Hindlimb muscle (tissue), 1 donor: ENCODE measurements at places on chromosomes 6 and 20. TPM values are rescaled to one million over a fixed set of nuclear protein-coding genes. Genes with fewer than 3 reads are reported as not detected.

- DNase-seq: no peak
These were observed 10.5 kb downstream of the PLN start for GRCh38 chr6:118558464-118559217.

DNA sequence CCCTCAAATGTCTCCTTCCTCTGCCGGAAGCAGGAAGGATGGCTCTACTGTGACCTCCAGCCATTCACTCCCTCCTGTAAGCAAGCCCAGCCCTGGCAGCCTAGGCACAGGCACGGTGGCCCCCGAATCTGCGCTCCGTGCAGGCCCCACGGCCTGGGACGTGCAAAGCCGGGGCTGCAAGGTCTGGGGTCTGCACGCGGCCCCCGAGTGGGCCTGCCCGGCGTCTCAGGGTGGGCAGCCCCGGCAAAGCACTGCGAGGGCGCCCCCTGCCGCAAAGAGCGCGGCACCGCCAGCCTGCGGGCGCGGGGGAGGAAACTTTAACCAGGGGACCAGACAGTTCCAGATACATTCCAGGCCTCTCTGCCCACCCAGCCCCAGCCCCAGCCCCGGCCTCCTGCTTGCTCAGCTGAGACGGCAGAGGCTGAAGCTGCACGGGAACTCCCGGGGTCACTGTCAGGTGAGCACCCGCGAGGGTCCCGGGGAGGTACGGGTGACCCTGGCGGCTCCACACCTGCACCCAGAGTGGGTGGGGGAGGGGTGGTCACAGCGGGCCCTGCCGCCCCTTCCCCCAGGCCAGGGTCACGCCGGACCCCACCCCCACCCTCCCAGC lies 98.8 kb downstream of the ASXL1 start:
- no peak for DNase-seq

PRL gene
- 0.67 TPM for polyA plus RNA-seq

SAMD10 gene
- polyA plus RNA-seq: 4.4 TPM

GSTA2 gene
- not detected for polyA plus RNA-seq

- DNase-seq: no peak
These were observed 2.4 kb upstream of the AHCY start for GRCh38 chr20:34305333-34306230.

GRCh38 chr20:44454306-44454963 lies 21.2 kb upstream of the TTPAL start:
- no peak for DNase-seq

DNA sequence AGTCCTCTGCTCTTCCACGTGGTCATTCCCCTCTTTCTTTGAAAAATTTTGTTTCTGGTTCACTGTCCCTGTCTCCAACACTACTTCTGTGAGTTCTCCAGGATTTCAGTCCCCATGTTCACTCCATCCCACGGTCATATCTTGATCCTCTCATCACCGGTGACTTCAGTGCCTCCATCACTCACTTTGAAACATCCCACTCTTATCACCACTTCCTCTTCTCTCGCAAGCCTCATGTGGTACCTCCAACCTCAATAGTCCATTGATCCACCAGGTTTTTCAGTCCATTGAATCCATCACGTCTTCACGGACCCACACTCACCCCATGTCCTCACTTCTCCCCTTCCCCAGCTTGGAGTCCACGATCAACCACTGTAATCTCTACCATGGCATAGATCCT lies 64.8 kb downstream of the CARMIL1 start:
- DNase-seq: no peak

GRCh38 chr6:158758941-158759479 lies 60.2 kb downstream of the EZR start:
- DNase-seq: no peak

GRCh38 chr20:44384423-44385027 lies 29.0 kb downstream of the HNF4A start:
- peak; percentile 40 for DNase-seq

- peak; percentile 71 for DNase-seq
These were observed 79.5 kb downstream of the ZMYND8 start for GRCh38 chr20:47276851-47277534.

SLC17A2 gene
- not detected for polyA plus RNA-seq

MLN gene
- polyA plus RNA-seq: not detected

GRCh38 chr6:170066679-170067078 lies 224.2 kb downstream of the DLL1 start:
- no peak for DNase-seq

DNA sequence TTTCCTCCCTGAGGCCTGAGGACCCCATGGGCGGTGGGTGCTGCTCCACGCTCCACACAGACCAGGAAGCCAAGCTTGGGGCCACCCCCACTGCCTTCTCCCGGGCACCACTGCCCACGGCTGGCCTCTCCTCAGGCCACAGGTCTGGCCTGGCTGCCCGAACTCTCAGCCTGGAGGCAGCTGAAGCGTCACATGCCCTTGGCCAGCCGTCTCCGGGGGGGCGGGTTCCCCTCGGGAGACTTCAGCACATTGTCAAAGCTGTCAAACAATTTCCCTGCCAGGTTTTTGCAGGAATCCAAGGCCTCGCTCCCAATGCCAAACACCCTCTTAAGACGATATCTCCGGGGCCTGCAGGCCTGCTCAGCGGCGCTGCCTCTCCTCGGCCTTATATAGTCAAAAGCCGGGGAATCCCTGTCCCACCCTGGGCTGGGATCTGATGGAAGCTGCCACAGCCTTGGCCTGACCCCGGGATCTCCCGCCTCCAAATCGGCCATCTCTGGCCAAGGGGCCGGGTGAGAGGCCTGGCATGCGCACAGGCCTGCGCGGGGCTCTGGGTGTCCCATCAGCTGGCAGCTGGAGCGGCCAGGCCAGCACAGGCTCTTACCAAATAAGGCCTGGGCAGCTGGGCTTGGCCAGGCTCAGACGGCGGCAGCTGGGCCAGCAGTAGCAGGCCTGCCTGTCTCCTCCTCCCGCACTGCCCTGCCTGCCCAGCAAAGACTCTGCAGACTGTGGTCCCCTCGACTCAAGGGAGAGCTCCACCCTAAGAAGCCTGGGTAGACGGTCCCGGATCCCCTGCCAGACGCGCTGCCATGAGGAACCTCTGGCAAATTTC lies 49.7 kb downstream of the RBM38 start:
- peak; percentile 81 for DNase-seq

GRCh38 chr6:47438481-47439347 lies 38.9 kb upstream of the CD2AP start:
- DNase-seq: peak; percentile 45

DNA sequence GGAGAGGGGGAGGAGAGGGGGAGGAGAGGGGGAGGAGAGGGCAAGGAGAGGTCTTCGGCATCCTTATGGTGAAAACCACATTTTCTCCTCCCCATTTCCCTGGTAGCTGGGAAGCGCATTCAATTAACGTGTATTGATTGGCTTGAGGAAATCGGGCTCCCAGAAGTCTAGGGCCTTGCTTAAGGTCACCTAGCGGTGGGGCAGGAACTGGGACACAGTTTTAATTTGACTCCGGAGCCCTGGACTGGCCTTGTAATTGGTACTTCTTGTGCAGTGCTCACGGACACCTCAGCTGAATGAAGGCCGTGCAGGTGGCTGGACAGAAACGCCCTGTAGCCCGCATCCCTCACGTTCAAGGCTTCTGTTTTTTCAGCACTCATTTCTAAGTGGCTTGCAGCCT lies 42.8 kb downstream of the CTCFL start:
- no peak for DNase-seq

DNA sequence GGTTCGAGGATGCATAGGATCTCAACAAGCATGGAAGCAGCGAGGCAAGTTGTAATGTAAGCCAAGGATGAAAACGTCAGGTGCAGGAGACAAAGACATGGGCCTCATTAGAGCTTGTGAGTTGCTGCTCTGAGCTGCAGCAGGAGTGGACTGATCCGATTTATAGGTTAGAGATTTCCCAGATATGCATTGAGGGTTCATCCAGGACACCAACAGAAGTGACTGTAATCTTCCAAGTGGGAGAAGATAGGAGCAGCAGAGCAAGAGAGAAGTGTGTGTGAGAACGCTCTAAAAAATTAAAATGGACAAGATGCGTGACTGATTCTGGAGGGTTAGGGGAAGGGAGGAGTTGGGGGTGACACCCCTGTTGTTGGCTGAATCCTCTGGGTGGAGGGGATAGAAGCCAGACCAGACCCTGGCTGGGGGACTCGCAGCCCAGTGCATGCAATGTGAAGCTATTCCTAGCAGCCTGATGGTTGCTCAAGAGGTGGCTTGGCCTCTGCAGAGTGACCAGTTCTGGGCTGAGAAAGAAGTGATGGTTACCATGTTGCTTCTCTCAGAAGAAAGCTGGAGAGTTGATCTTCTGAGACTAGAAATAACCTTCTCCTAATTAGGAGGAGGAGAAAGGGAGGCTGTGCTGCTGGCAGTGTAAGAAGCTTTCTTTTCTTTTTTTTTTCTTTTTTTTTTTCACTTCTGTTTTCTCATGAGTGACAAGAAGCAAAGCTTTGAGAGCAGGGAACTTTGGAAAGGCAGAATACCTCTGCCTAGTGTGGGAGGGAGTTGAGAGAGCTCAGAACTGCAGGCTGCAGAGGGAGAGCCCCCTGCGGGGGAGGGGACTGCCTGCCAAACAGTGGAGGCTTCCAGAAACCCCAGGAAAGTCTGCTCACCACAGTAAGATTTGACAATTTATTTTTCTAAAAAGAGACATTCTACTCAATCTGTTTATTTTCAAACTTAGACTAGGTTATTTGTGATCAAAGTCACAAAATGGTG lies 116.9 kb downstream of the SLX4IP start:
- DNase-seq: no peak

DNA sequence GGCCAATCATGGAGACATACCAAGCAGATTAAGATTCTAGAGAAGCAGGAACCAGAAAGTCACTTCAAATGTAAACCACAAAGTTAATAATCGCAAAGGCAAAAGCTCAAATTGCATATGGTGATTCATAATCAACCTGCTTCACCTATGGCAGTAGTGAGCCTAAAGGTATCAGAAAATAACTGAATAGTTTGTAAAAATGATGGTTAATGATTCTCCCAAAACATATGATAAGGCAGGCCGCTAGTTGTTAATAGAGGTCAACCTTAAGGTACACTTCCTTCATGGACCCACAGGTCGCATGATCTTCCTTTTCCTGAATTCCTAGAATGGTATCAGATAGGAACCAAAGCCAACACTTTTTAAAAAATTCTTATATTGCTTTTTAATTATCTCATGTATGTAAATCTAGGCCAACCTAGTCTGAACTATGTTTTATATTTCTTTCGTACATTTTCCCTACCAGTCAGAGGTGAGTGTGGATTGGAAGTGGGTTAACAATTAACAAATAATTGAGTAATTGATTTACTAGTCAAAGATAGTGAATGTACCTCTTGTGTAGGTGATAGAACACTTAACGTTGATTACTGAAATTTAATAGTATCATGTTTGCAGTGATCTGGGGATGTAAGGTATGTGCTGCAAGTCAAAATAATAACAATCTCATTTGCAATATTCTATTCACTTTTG lies 16.4 kb downstream of the TAAR2 start:
- no peak for DNase-seq

BMP6 gene
- 1.1 TPM for polyA plus RNA-seq

DLL1 gene
- polyA plus RNA-seq: 21.0 TPM

DNA sequence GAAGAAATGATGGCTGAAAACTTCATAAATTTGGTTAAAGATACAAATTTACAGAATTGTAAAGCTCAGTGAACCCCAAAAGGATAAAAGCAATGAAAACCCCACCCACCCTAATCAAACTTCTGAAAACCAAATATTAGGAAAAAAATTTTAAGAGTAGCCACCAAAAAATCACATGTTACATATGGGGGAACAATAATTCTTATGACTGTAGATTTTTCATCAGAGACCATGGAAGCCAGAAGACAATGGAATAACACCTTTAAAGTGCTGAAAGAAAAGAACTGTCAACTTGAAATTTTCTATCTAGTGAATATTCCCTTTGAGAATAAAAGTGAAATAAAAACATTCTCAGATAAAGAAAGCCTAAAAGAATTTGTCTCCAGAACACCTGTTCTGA lies 24.4 kb downstream of the PROCR start:
- no peak for DNase-seq

- no peak for DNase-seq
These were observed 339.0 kb upstream of the CITED2 start for GRCh38 chr6:139713424-139713823.

GRCh38 chr6:100803264-100804045 lies 77.7 kb downstream of the ASCC3 start:
- no peak for DNase-seq

- DNase-seq: peak; percentile 50
These were observed at the start of gene RAD21L1 for GRCh38 chr20:1225783-1226654. Gene RAD21L1, plus strand, starts transcription at chr20:1226044. Its CDS starts 2,410 bp downstream, at chr20:1228454.

GRCh38 chr20:40843251-40843650 lies 154.2 kb upstream of the MAFB start:
- DNase-seq: peak; percentile 27

HLA-C gene
- 69.3 TPM for polyA plus RNA-seq

TREM1 gene
- 0.46 TPM for polyA plus RNA-seq

DNA sequence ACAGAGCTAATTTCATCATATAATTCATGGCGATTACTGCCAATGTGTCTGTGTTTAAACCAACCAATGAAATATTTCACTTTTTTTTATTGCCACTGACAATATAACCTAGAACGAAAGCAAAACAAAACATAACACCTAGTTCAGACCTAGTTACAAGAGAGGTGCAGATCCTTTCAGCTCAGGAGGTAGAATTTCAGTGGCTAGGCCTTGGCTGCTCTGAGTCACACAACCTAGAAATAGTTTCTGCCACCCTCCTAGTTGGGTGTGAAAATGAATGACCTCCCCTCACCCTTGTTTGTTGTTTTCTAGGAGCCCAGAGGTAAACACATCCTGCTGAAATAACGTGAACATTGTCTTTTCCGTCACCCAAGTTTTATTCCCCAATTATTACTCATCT lies 356.3 kb downstream of the HTR1B start:
- DNase-seq: no peak

DNA sequence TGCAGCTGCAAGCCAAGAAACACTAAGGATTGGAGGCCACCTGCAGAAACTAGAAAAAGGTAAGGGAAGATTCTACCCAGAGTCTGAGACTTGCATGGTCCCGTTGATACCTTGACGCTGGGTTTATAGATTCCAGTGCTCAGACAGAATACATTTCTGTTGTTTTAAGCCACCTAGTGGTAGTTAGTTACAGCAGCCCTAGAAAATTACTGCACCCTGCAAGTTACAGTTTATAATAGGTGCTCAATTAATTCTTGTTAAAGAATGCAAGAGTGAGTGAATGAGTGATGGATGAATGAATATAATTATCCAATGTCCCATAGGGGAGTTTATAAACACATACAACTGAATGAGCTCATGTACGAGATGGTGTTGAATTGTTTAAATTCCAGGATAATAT lies 453.1 kb upstream of the SLC35B3 start:
- DNase-seq: no peak

DNA sequence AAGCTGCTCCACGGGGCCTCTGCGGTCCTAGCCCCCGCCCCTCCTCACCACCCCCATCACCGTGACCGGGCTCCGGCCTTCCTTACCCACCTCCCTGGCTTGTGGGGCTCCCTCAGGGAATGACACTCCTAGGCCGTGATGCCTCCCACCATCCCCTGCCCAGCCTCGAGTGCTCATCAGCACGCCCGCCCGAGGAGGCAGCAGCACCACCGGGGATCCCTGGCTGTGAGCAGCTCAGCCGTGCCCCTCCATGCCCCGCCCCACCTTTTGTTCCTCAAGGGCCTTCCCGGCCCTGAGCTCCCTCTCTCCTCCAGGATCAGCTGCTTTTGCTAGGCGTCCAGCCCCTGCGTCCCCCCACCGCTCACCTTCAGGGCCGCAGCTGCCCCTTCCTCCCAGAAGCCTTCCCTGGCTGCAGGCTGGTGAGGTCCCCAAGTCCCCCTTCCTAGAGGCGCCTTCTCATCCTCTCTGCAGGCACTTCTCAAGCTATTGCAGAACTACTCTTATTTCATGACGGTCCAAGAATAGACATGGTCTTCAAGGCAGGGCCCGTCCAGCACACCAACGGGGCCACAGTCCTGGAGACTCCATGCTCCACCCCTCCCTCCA lies 3.0 kb downstream of the FNDC11 start:
- no peak for DNase-seq

GRCh38 chr6:87919001-87919400 lies 128.6 kb upstream of the SPACA1 start:
- no peak for DNase-seq

SRMS gene
- polyA plus RNA-seq: not detected
